ENCODE measurements at places on chromosomes 2 and 18.

GRCh38 chr18:34929336-34929780 lies 111.9 kb upstream of the MAPRE2 start:
- peak; percentile 13 for DNase-seq

- no peak for DNase-seq
Observed at GRCh38 chr18:8801263-8801901, 96.0 kb downstream of the MTCL1 start.

- DNase-seq: peak; percentile 76
Observed at GRCh38 chr2:40164736-40165508, 287.0 kb downstream of the SLC8A1 start.

- DNase-seq: no peak
Observed at GRCh38 chr2:220837226-220837625, 734.9 kb downstream of the EPHA4 start.

GRCh38 chr2:199870581-199870980 lies 19.6 kb upstream of the FTCDNL1 start:
- DNase-seq: peak; percentile 19

- peak; percentile 91 for DNase-seq
Observed at GRCh38 chr2:144456680-144457079, 63.2 kb downstream of the ZEB2 start.

DNA sequence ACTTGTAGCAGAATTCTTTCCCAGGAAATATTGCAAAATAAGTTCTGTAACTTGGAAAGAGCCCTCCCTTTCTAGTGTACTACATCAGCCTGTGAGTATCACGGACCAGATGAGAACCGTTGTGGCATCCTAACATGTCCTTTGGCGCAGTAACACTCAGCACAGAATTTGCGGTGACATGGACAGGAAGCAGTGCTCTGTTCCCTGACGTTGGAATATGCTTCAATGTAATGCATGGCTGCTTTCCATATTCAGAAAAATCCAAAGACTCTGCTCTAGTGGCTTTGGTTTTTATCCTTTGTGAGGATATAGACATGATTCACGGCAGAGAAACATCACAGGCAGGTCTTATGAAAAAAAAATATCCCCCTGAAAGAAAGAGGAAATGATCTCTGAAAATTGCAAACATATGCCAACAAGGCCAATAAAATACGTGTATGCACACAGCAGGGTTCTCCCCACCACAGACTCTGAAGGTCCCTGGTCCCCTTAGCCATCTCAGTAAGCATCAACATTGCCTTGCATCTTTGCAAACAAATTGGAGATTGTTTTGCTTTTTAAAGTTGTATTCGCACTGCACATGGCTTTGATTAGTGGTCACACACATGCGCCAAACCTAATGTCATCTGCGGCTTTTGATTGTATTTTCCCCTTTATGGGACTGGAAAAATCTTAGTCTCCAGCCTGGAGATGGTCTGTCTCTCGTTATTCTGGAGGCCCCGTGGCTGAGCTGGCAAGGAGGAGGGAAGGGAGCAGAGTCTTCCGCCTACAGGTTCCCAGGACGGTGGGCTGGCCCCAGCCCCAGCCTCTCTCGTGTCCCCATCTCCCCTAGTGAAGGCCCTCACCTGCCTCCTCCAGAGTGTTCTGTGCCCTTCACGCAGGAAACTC lies 122.9 kb downstream of the COPS8 start:
- peak; percentile 34 for DNase-seq

DNA sequence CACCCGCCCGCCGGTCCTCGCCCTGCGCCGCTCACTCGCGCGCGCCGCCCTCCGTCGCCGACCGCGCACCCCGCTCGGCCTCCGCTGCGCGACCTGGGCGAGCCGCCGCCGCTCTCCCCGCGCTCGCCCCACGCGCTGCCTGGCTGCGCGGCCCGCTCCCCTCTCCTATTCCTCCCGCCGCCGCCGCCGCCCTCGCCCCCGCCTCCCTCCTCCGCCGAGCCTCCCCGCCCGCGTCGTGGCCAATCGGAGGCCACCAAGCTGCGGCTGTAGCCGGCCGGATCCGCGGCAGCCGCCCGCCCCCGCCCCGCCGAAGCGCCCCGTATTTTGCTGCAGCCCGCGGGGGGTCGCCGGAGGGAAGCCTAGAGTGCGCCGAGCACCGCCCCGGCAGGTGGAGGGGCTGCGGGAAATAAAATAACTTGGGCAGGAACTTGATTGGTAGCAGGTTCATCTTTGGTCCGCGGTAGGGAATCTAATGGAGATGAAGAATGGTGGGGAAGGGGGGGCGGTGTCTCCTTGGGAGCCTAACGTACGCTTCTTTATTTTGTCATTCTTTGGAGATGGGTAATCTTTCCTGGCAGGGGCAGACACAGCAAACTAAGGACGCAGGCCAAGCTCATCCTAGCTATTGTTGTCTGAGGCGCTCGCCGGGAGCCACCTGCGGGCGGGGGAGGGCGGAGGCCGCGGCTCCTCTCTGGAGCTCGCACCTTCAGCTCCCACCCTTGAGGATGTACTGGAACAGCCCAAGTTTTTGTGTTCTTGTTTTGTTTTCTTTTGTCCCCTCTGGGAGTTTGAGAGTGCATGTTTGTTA lies 1.1 kb upstream of the CDH2 start:
- no peak for DNase-seq

- no peak for DNase-seq
Observed at GRCh38 chr2:133287709-133288108, 280.6 kb downstream of the NCKAP5 start.

DNA sequence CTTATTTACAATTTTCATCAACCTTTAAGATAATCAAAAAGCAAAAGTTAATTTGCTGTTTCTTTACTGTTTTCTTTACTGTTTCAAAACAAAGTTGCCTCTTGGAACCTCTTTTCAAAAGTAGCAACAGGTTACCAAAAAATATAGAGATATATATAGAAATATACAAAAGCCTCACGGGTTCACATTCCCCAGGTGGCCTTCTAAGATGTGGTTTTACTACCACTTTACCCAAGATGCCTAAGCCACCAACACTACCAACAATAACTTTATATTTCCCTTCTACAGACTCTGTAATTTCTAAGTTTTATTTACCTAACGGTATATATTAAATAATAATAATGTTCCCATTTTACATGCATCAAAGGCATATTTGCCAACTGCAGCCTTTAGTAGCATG lies 4.9 kb downstream of the CYB5A start:
- DNase-seq: no peak

GRCh38 chr2:128783193-128783671 lies 464.6 kb upstream of the HS6ST1 start:
- no peak for DNase-seq

DNA sequence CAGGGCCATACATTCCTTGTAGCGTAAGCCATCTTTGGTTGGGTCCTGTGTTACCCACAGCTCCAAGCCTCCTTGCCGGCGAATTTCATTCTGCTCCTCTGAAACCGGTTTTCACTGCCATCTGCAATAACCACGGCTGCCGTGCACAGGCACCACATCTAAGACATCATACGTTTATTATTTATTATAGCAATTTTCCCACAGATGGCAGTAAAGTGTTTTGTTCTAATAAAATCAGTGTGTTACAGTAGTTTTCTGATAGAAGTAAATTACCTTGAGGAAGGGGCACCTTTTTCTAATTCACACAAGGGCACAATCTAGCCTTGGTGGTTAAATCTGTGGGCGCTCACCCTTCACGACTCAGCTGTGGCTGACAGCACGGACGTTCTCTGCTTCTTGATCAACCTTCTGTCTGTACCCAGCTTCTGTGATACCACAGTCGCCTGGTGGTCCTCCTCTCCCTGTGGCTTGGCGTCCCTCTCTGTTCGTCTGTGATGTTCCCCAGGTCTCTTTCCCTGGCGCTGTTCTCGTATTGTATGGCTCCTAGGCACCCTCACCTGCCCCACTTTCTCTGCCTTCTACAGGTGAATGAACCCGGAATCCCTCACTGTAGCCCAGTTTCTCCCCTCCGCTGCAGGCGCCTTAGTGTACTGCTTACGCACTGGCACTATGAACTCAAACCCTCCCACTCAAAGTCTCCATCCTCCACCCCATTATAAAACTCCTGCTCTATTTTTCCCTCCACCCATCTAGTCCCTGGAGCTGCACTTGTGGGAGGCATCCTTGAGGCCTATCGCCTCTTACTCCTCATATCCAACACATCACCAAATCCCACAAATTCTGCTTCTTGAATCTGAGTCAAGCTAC lies 236.8 kb downstream of the DYSF start:
- DNase-seq: no peak

GRCh38 chr2:157853211-157853610 lies 22.9 kb downstream of the ACVR1 start:
- no peak for DNase-seq

GRCh38 chr2:156817430-156817829 lies 381.3 kb downstream of the GPD2 start:
- DNase-seq: no peak

GRCh38 chr2:236536727-236537398 lies 32.8 kb upstream of the ACKR3 start:
- DNase-seq: no peak

- no peak for DNase-seq
Observed at GRCh38 chr2:225766431-225766830, 366.9 kb downstream of the NYAP2 start.

DNA sequence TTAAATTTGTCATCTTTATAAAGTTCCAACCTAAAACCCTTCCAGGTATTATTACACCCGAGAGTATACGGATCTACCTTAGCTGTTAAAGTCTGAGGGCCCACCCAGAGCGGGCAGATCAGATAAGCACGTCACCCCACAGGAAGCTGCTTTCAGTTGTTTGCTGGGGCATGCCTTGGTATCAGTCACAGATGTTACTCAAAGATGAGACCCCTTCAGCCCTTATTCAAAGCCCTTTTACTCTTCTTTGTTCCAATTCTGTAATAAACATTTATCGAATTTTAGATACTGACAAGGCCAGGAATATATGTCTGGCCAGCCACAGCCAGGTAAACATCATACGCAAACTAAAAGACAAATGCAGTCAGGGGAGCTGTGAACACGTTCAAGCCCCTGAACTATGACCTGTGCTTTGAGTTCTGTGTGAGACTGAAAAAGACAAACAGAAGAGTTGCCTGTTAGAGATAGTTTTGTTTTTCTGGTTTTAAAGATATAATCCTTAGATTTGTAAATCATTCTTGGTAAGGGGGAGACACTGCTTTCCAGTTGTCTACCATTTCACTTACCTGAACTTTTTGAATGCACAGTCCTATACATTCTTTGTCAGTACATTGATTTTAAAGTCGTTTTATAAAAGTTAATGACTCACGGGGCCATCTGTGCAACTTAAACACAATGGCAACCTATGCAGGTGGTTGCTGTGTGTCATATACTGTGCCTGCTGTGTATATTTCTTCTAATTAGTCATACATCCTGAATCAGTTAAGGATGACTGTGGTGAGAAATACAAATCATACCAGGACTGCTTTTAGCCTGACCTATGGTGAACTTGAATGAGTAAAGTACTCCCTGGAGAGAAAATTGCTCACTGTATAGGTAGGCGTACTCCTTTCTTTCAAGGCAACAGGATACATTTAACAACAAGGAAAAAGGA lies 100.5 kb upstream of the ITPRID2 start:
- peak; percentile 41 for DNase-seq

GRCh38 chr2:174972924-174973323 lies 32.3 kb downstream of the CHN1 start:
- no peak for DNase-seq

DNA sequence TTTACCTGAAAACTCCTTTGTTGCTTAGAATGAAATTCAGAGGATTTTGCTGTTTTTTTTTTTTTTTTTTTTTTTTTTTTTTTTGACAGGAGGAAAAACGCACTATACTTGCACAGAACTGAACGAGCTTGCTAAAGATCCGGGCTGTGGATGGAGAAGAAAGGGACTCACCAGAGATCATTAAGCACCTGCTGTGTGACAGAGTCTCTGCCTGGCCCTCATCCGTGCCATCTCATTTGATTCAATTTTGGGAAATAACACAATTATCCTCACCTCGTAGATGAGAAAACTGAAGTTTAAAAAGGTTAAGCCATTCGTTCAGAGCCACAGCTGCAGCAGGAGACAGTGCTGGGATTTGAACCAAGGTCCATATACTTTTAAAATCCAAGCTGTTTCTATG lies 775.4 kb upstream of the ID2 start:
- DNase-seq: no peak

DNA sequence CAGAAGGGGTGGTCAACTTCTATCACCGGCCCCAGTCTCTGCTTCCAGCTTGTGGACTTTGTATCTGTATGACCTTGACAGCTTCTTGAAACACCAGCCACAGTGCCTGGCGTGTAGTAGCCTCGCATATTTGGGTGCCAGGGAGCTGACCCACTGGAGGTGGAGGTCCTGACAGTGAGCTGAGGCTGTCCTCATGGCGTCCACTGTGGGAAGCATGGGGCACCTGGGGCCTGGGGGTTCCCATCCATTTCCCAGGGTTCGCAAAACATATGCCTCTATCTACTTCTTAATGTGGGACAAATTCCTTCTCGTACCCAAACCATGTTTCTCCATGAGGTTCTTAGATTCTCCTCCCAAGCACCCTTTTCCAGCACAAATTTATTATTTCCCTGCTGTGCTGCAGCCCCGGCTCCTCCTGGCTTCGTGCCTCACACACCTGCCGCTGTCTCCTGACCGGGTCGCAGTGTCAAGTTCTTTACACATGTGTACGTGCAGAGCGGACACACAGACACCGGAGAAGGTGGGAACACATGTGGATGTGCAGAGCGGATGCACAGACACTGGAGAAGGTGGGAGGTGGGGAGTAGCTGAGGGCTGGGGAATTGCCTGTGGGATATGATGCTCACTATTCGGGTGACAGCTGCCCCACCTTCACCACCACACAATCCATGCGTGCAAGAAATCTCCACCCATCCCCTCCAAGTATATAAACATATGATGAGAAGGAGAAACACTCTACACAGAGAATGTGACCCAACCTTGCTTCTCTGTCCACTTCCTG lies 23.4 kb downstream of the TMEM18 start:
- DNase-seq: no peak

GRCh38 chr2:48343571-48344440 lies 186.1 kb upstream of the STON1 start:
- DNase-seq: peak; percentile 32

GRCh38 chr18:56804395-56804794 lies 153.2 kb downstream of the WDR7 start:
- no peak for DNase-seq

- DNase-seq: no peak
Observed at GRCh38 chr2:239576784-239577685, 176.2 kb upstream of the HDAC4 start.

DNA sequence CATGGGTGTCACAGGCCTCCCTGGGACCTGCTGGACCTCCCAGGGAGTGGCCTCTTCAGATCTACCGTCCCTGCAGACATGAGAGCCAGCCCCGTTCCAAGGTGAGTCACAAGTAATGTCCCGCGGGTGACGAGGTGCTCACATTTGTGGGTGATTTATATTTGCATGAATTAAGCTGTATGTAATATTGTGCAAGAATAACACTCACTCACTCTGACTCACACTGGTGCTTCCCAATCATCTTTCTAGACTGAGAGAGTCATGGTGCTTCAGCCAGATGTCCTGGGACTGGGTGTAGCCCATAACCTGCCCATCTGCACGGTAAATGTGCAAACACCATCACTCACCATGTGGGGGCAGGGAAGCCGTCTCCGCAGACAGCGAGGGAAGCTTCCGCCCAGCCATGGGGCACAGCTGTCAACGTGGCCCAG lies 347.5 kb upstream of the SALL3 start:
- peak; percentile 65 for DNase-seq

All from MV-4-11 (cell line).